Ureter (tissue), 1 donor: ENCODE measurements at places on chromosomes 3 and 15. TPM values are rescaled to one million over a fixed set of nuclear protein-coding genes. Genes with fewer than 3 reads are reported as not detected.

CD86 gene
- 3.0 TPM for total RNA-seq

GPR62 gene
- total RNA-seq = 0.57 TPM

SRGAP3 gene
- total RNA-seq = 51.2 TPM

CPNE4 gene
- 1.9 TPM for total RNA-seq

CXCR6 gene
- 3.1 TPM for total RNA-seq

ARHGEF3 gene
- 50.0 TPM for total RNA-seq

SI gene
- total RNA-seq = not detected

PLXNB1 gene
- 259 TPM for total RNA-seq

CLDN18 gene
- total RNA-seq = not detected

WWTR1 gene
- total RNA-seq = 67.1 TPM

PIGZ gene
- 16.3 TPM for total RNA-seq

EBLN2 gene
- 11.0 TPM for total RNA-seq

SLC24A5 gene
- not detected for total RNA-seq

CEP19 gene
- total RNA-seq = 0.62 TPM

TMCO5A gene
- not detected for total RNA-seq

CHST13 gene
- total RNA-seq = not detected

NTRK3 gene
- total RNA-seq = 11.8 TPM

LMAN1L gene
- not detected for total RNA-seq

CPEB1 gene
- 3.7 TPM for total RNA-seq

C3orf62 gene
- total RNA-seq = 8.9 TPM

MAP6D1 gene
- total RNA-seq = 2.1 TPM

TRIM42 gene
- not detected for total RNA-seq

C3orf22 gene
- total RNA-seq = not detected

AQP9 gene
- total RNA-seq = 0.49 TPM

PLSCR4 gene
- 26.6 TPM for total RNA-seq

NR1I2 gene
- 1.2 TPM for total RNA-seq

CCDC9B gene
- 56.5 TPM for total RNA-seq

SOX14 gene
- not detected for total RNA-seq

ZIC4 gene
- not detected for total RNA-seq

BFSP2 gene
- total RNA-seq = not detected
